PC-3 (cell line): ENCODE measurements at places on chromosomes 1 and 21. TPM values are rescaled to one million over a fixed set of nuclear protein-coding genes. Genes with fewer than 3 reads are reported as not detected.

DNA sequence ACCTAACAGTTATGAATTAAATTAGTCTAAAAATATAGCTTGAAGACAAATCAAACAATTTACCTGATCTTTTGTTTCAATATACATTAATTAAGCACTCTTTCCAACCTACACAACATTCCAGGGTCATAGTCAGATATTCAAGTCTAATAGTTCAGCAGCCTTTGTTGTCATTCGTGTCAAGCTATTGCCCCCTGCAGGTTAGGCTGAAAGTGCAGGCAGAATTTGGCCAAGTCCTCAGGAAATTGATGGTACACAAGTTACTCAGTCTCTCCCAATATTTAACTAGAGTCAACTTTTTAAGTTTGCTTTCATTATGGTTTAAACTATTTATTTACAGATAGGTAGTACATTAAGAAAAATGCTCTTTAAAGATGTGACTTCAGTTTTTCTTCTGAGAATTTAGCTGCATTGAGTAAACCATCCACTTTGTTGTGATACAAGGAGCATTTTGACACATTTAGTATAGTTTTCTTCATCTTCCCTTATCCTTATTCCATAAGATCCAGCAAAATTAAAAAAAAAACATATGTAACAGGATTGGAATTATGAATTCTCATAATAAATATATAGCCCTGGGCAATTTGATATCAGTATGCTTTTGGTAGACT, 130.3 kb upstream of the DPYD start:
- DNase-seq: peak; percentile 94
- no peak overlapping the region for H3K4me3 ChIP-seq
- no peaks in the 10 kb centered on the region for H3K36me3 ChIP-seq
- H3K4me1 ChIP-seq: peaks cover 40% of the 10 kb centered on the region
- H3K27ac ChIP-seq: peak overlapping the region; percentile 20

DNA sequence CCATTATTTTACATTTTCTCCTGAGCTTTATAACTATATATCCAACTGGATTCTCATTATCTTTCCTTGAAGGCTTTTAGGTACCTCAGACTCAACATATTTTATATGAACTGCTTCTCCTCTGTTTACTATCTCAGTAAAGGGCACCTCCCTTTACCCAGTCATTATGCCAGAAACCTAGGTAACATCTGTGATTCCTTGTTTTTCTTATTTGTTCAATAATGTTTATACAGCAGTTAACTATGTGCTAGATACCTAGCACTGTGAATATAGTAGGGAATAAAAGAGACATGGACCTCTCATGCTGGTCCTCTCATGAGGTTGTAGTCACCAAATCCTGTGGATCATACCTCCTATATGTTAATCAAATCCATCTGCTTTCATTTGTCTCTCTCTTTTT, 25.6 kb downstream of the PPP1R12B start:
- H3K4me3 ChIP-seq: no peak overlapping the region
- H3K27me3 ChIP-seq: no peaks in the 10 kb centered on the region
- H3K36me3 ChIP-seq: no peaks in the 10 kb centered on the region
- no peak for DNase-seq
- no peak overlapping the region for H3K27ac ChIP-seq

- H3K36me3 ChIP-seq: no peaks in the 10 kb centered on the region
- H3K4me1 ChIP-seq: no peaks in the 10 kb centered on the region
- H3K27me3 ChIP-seq: no peaks in the 10 kb centered on the region
- no peak overlapping the region for H3K27ac ChIP-seq
- no peak overlapping the region for H3K4me3 ChIP-seq
Measured at GRCh38 chr1:169970114-169970513, 76.4 kb upstream of the SCYL3 start.

DNA sequence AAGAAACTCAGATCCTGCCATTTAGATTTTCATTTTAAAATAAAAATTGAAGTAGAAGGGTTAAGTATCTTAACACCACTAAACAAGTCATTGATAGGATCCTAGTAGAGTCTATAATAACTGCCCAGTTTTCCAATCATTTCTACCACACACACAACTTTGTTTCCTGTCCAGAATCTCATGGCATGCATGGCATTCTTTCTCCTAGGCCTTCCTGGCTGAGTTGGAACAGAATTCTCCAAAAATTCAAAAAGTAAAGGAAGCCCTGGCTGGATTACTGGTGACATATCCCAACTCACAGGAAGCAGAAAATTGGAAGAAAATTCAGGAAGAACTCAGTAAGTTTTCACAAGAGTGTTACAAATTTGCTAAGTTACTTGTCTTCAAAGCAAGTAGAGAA, 111.4 kb upstream of the BMP8A start:
- 0 out of 2 replicates have a peak, but pooled peaks cover 6% of the 10 kb centered on the region for H3K4me1 ChIP-seq
- no peak for DNase-seq
- H3K36me3 ChIP-seq: peaks cover 21% of the 10 kb centered on the region; the same call in 1 of the 2 replicates

ELF3 gene
- total RNA-seq: 399 and 460 TPM in 2 replicates

FAM177B gene
- not detected in 2 replicates for total RNA-seq

DNA sequence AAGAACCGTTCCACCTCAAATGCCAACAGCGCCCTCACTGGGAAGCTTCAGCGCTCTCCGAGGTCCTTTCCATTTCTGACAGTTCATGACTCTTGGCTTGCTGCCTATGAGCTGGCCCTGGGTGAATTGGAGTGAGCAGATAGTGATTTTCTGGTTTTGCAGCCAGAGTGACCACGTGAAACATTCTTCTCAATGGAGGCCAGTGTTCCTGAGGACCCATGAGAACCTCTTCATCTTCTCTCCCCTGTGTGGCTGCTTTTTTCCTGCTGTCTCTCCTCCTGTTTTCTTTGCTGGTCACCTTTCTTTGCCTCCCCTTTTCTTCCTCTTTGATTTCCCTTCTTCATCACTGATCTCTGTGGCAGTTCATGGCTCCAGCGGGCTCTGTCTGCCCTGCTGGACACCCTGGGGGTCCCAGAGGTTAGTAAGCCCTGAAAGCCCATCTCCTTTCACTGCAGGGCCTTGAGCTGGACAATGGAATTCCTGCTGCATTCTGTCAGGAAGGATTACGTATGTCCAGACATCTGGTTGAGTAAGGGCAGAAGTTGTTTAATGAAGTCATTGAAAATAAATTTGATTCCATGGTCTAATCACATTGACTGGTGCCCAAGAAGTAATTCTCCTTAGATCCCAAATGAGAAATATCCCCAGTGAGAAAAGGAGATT, 29.9 kb downstream of the VASH2 start:
- no peaks in the 10 kb centered on the region for H3K36me3 ChIP-seq
- no peaks in the 10 kb centered on the region for H3K27me3 ChIP-seq
- no peak for DNase-seq

DNA sequence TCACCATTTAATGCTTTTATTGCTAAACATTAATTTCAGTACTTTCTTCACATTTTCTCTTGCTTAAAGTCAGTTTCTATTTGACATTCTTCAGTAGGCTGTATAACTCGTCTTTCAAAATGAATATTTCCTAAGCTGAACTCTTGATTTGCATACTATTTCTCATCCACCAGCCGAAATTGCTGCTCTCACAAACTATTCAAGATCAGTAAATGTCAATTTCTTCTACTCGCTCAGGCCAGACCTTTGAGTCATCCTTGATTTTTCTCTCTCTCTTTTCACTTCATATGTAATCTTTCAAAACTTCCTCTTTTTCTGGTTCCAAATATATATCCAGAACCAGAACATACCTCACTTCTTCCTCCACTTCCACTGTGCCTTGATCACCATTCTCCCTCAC, 990.0 kb downstream of the KCNT2 start:
- DNase-seq: no peak
- H3K4me3 ChIP-seq: no peak overlapping the region
- H3K27me3 ChIP-seq: no peaks in the 10 kb centered on the region
- H3K27ac ChIP-seq: no peak overlapping the region
- no peaks in the 10 kb centered on the region for H3K4me1 ChIP-seq

DNA sequence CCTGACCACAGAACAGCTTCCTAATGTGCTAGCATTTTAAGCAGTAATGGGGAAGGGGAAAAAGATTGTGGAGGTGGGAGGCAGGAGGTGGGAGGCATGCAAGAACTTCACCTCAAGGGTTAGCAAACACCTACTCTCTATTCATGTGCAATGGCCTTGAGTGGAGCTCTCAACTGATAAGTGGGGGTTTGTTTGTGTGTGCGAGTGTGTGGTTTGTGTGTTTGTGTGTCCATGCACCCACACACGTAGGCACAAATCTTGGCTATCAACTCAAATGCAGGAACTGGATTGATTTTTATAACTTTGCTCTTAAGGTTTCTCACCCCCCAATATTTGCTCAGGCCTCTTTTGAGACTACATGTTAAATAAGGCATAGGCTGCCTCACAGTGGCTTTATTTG, 78.6 kb downstream of the SYT6 start:
- H3K27ac ChIP-seq: no peak overlapping the region
- H3K36me3 ChIP-seq: no peaks in the 10 kb centered on the region; the same call in 1 of the 2 replicates
- peaks cover 13% of the 10 kb centered on the region for H3K4me1 ChIP-seq
- no peaks in the 10 kb centered on the region for H3K27me3 ChIP-seq
- no peak for DNase-seq

GUCA2A gene
- total RNA-seq: not detected in 2 replicates

DNA sequence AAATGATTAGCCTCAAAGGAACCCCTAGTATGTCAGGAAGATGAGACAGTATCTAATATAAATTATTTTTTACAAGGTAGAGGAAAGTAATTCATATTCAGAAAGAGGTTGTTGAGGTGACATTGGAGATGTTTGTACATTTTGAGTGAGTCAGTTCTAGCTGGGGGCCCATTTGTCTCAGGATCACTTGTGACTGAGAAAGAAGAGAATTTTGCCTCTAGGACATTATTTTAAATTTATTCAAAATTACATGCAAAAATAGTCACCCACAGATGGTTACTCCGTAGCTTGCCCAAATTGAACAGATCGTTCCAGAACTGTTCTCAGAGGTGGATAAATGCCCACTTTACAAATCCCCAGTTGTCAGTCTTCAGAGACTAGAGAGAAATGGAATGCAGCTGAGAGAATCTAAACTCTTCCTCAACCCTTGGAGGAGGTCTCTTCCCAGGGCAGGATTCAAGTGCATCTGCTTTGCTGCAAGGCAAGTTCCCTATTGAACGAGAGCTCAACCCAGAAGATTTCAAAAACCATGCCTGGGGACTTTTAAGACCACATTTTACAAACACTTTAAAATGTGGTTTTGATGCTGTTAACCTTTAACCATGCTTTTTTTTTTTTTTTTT, 987.8 kb upstream of the ADAMTS5 start:
- DNase-seq: no peak
- H3K4me3 ChIP-seq: no peak overlapping the region
- no peaks in the 10 kb centered on the region for H3K4me1 ChIP-seq
- no peaks in the 10 kb centered on the region for H3K36me3 ChIP-seq
- H3K27ac ChIP-seq: no peak overlapping the region

FAM167B gene
- 1.3 and 1.6 TPM in 2 replicates for total RNA-seq

DNA sequence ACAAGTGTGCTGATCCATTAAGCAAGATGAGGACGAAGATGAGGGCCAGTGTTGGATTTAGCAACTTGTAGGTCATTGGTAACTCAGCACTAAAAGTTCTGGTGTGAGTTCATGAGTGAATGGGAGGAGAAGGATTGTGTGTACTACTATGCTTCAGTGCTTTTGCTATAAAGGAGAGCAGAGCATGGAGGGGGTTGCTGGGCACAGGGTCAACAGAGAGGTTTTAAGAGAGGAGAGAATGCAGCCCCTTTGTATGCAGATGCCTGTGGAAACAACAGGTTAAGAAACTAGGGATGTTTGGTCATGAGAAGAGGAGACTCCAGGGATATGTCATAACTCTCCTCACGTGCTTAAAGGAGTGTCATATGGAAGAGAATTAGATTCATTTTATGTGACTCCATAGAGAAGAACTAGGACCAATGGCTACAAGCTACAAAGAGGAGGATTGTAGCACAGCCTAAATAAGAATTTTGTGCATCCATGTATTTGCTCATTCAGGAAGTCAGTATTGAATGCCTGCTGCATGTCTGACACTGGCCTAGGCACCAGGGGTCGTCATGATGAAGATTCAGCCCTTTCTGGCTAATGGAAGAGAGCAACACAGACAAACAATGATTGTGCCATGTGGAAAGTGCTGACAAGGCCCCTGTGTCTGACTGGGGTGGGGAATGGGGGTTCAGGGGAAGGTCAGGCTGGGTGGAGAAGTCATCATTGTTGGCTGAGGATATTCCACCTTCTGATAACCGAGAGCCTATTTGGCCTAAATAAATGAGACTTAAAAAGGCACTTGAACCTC, 53.5 kb downstream of the KIRREL1 start:
- no peak overlapping the region for H3K4me3 ChIP-seq
- no peaks in the 10 kb centered on the region for H3K27me3 ChIP-seq
- H3K27ac ChIP-seq: no peak overlapping the region
- H3K4me1 ChIP-seq: no peaks in the 10 kb centered on the region

DNA sequence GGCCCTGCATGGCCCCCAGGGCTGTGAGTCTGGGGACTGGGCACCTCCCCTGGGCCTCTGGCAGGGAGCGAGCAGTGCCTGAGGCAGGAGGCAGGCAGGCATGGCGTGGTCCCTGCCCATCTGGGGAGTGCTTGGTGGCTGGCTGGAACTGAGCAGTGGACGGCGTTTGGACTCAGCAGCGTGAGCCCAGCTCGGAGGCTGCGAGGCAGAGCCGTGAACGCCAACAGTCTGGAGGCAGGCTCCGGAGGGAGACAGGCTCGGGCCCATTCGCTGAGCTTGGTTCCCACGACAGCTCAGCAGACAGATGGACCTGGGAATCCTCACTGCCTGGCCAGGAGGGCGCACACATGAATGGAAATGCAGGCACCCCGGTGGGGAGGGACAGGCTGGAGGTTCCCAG, 160.7 kb upstream of the POU3F1 start:
- H3K36me3 ChIP-seq: no peaks in the 10 kb centered on the region
- H3K27ac ChIP-seq: no peak overlapping the region
- H3K27me3 ChIP-seq: peaks cover 13% of the 10 kb centered on the region
- H3K4me1 ChIP-seq: no peaks in the 10 kb centered on the region

- no peak overlapping the region for H3K4me3 ChIP-seq
- H3K27me3 ChIP-seq: no peaks in the 10 kb centered on the region
- H3K36me3 ChIP-seq: peaks cover 4% of the 10 kb centered on the region; the same call in 1 of the 2 replicates
- DNase-seq: no peak
- H3K4me1 ChIP-seq: no peaks in the 10 kb centered on the region
Measured at GRCh38 chr1:200751717-200752116, 13.0 kb downstream of the CAMSAP2 start.

DNA sequence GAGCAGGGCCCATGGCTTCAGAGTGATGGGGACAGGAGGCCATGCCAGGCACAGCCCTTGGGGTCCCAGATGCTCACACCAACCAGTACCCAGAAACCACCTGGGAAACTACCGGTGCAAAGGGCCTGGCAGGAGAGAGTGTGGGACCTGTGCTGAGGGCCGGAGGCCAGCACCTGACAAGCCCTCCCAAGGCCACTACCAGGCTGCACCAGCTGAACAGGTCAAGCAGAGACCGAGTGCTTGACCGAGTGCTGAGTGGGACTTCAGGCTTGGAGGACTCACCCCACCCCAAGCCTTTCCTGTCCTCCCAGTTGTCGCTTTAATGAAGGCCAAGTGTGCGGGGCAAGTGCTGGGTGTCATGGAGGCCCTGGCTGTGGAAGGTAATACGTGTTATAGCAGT, 36.5 kb downstream of the SNAP47 start:
- DNase-seq: no peak
- no peaks in the 10 kb centered on the region for H3K27me3 ChIP-seq
- H3K36me3 ChIP-seq: peaks cover 52% of the 10 kb centered on the region

HTR1D gene
- total RNA-seq: 1.3 TPM in 2 replicates

FAM72C gene
- 4.3 and 7.3 TPM in 2 replicates for total RNA-seq

GRCh38 chr1:202362212-202362611, 13.7 kb downstream of the PPP1R12B start:
- no peak overlapping the region for H3K27ac ChIP-seq
- no peaks in the 10 kb centered on the region for H3K27me3 ChIP-seq
- H3K4me1 ChIP-seq: no peaks in the 10 kb centered on the region
- H3K4me3 ChIP-seq: no peak overlapping the region
- DNase-seq: no peak
